GM12878 (cell line): ENCODE measurements at places on chromosomes 1 and 21. TPM values are rescaled to one million over a fixed set of nuclear protein-coding genes. Genes with fewer than 3 reads are reported as not detected.
A peak's percentile ranks its signal among the peaks of the same experiment; 100 is the strongest.

DNA sequence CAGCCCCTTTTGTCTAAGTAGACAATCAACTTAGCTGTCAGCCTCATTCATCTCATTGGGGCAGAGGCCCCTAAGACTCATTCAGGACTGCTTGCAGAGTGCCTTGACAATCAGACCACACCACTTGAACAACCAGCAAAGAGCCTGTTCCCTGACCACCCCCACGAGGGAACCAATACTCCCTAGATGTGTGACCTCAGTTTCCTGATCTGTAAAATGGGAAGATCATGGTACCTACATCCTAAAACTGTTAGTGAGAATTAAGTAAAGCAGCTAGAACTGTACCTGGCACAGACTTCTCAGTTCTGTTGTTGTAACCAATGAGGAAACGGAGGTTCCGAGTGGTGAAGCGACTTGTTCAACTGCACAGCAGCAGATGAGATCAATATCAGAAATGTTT is 298.5 kb downstream of the RRAGC start:
- no peak for DNase-seq
- no peaks in the 10 kb centered on the region for H3K36me3 ChIP-seq
- no peak overlapping the region for H3K4me3 ChIP-seq
- H3K4me1 ChIP-seq = peaks cover 44% of the 10 kb centered on the region
- no peak overlapping the region; the same call in 1 of the 2 replicates for H3K27ac ChIP-seq
- no peaks in the 10 kb centered on the region for H3K27me3 ChIP-seq

GRCh38 chr1:100799954-100800612 is 80.5 kb downstream of the VCAM1 start:
- H3K27ac ChIP-seq = no peak overlapping the region
- no peak for DNase-seq
- no peaks in the 10 kb centered on the region for H3K36me3 ChIP-seq

- H3K4me3 ChIP-seq = no peak overlapping the region
- peaks cover 36% of the 10 kb centered on the region for H3K4me1 ChIP-seq
- no peak for DNase-seq
- no peak overlapping the region for H3K27ac ChIP-seq
- no peaks in the 10 kb centered on the region for H3K36me3 ChIP-seq
- H3K27me3 ChIP-seq = no peaks in the 10 kb centered on the region
These were observed 5.3 kb upstream of the PFKL start for GRCh38 chr21:44294391-44295162.

- H3K36me3 ChIP-seq = no peaks in the 10 kb centered on the region
- H3K4me3 ChIP-seq = no peak overlapping the region
These were observed 270.0 kb downstream of the AKT3 start for GRCh38 chr1:243580072-243580471.

DNA sequence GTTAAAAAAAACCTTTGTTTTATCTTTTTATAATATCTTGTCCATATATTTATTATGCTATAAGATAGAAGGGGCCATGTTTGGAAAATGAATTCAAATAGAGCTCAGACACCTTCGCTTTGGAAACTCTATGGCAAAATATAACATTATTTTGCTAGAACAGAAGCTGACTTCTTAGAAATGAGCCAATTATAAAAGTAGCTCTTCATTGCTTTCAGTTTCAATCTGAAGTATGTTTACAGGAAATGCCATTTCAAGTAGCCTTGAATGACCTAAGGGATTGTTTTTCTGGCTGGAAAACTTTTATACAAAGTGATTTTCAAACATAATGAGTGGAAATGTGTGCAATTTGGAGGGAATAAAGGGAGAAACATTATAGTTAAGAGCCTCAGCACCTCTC is 37.8 kb upstream of the GBP5 start:
- no peak overlapping the region for H3K4me3 ChIP-seq
- no peaks in the 10 kb centered on the region for H3K27me3 ChIP-seq

DNA sequence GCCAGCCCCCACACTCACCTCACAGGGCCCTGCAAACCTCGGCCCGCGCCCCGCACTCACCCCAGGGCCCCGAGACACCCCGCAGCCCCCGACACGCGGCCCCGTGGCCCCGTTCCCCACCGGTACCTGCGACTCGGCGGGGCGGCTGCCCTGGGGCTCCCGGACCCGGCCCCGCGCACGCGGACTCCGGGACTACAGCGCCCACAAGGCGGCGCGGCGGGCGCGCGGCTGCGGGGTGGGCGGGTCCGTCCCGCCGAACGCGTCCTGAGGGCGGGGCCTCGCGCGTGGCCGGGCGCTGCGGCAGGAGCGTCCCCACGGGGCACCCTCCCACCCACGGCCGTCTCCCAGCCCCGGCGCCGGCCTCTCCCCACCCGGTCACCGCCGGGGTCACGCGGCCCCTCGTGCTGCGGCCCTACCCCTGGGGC is at the start of gene SLC19A1:
Gene SLC19A1, minus strand, starts transcription at position 199 of the 425 bp plus-strand sequence. CDS start 4,481 bp downstream, outside the sequence.
- H3K4me1 ChIP-seq = peaks cover 12% of the 10 kb centered on the region
- no peaks in the 10 kb centered on the region for H3K27me3 ChIP-seq
- H3K4me3 ChIP-seq = peak within 1 kb of the TSS; percentile 78
- H3K27ac ChIP-seq = peak within 1 kb of the TSS; percentile 69
- no peak for DNase-seq

- H3K36me3 ChIP-seq = no peaks in the 10 kb centered on the region
- no peaks in the 10 kb centered on the region; the same call in 1 of the 2 replicates for H3K27me3 ChIP-seq
- H3K4me1 ChIP-seq = no peaks in the 10 kb centered on the region
- no peak overlapping the region for H3K4me3 ChIP-seq
- H3K27ac ChIP-seq = no peak overlapping the region
These were observed 31.9 kb downstream of the MATN1 start for GRCh38 chr1:30691480-30691879.

DNA sequence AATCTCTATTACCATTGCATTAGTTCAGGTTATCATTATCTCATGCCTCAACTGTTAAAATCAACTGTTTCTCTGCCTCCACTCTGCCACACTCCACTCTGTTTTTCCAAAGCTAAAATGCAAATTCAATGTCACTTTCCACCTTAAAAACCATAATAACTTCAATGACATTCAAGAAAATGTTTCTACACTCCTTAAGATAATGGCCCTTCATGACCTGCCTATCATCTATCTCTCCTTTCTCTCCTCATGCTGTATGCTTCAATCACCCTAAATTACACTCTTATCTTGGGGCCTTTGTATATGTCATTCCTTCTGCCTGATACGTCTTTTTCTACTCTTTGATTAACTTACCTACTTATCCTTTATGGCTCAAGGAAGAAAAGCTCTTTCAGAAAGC is 296.0 kb downstream of the LRRC7 start:
- H3K27ac ChIP-seq = no peak overlapping the region
- no peaks in the 10 kb centered on the region for H3K36me3 ChIP-seq
- H3K4me1 ChIP-seq = no peaks in the 10 kb centered on the region
- DNase-seq = no peak
- no peaks in the 10 kb centered on the region for H3K27me3 ChIP-seq
- H3K4me3 ChIP-seq = no peak overlapping the region

GRCh38 chr1:182917378-182917777 is 35.6 kb downstream of the SHCBP1L start:
- H3K4me3 ChIP-seq = no peak overlapping the region
- DNase-seq = no peak
- H3K4me1 ChIP-seq = no peaks in the 10 kb centered on the region

DNA sequence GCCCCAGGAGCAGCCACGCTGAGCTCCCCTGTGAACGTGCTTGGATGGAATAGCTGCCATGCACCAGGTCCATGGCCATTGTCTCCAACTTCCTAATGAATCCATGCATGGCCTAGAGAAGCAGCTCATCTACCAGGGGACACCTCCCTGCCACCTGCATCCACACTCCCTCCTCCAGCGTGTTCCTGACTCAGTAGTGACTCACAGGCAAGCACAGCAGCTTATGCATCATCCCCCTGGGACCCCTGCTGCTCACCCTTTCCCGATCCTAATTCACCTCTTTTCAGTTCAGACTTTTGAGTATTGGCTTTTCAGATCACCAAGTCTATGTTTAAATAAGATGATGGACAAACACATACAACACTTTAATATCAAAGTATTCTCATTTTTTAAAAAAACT is 39.9 kb upstream of the TADA1 start:
- H3K4me3 ChIP-seq = no peak overlapping the region
- H3K36me3 ChIP-seq = no peaks in the 10 kb centered on the region
- peaks cover 2% of the 10 kb centered on the region for H3K27me3 ChIP-seq
- no peaks in the 10 kb centered on the region for H3K4me1 ChIP-seq
- H3K27ac ChIP-seq = no peak overlapping the region

- no peaks in the 10 kb centered on the region for H3K27me3 ChIP-seq
- H3K27ac ChIP-seq = no peak overlapping the region
- H3K4me1 ChIP-seq = no peaks in the 10 kb centered on the region
- H3K36me3 ChIP-seq = no peaks in the 10 kb centered on the region; the same call in 1 of the 2 replicates
- no peak overlapping the region for H3K4me3 ChIP-seq
- DNase-seq = no peak
These were observed 116.2 kb downstream of the TGFBR3 start for GRCh38 chr1:91769742-91770141.

DNA sequence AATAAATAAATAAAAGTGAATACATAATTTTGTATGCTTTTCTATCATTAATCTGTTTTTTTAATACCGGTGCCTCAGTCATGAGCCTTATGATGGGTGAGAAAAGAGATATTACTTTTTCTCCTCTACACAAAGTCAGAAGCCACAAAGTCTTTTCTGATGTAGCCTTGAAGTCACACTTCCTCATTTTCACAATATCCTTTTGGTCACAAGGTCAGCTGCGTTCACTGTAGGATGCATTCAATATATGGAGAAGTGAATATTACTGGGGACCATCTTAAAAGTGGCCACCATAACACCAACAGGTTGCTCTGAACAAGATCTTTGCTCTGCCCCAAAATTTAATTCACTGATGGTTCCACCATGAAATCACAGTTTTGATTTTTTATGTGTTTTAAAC is 83.3 kb upstream of the TNR start:
- H3K4me1 ChIP-seq = no peaks in the 10 kb centered on the region
- H3K4me3 ChIP-seq = no peak overlapping the region
- no peaks in the 10 kb centered on the region for H3K36me3 ChIP-seq

DNA sequence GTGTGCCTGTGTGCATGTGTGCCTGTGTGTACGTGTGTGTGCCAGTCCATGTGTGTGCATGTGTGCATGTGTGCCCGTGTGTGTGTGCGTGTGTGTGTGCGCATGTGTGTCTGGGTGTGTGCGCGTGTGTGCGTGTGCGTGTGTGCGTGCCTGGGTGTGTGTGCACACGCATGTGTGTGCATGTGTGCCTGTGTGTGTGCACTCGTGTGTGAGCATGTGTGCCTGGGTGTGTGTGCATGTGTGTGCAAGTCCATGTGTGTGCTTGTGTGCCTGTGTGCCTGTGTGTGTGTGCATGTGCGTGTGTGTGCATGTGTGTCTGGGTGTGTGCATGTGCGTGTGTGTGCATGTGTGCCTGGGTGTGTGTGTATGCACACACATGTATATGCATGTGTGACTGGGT is 28.7 kb upstream of the COL6A2 start:
- H3K27me3 ChIP-seq = no peaks in the 10 kb centered on the region
- H3K4me3 ChIP-seq = no peak overlapping the region
- H3K27ac ChIP-seq = no peak overlapping the region

The IL19 gene
- total RNA-seq = not detected in 2 replicates

The SPATA45 gene
- 0.58 TPM in 1 of 2 replicates, not detected in the other for total RNA-seq

The ARHGEF16 gene
- not detected in 2 replicates for total RNA-seq

The COG2 gene
- 28.7 and 31.5 TPM in 2 replicates for total RNA-seq

The ALG14 gene
- 4.8 and 8.4 TPM in 2 replicates for total RNA-seq
